ENCODE measurements at places on chromosomes 2 and 18.

GRCh38 chr2:40543381-40543780 lies 91.5 kb upstream of the SLC8A1 start:
- no peak for DNase-seq

GRCh38 chr18:51151568-51152511 lies 45.6 kb downstream of the MEX3C start:
- DNase-seq, result no peak

DNA sequence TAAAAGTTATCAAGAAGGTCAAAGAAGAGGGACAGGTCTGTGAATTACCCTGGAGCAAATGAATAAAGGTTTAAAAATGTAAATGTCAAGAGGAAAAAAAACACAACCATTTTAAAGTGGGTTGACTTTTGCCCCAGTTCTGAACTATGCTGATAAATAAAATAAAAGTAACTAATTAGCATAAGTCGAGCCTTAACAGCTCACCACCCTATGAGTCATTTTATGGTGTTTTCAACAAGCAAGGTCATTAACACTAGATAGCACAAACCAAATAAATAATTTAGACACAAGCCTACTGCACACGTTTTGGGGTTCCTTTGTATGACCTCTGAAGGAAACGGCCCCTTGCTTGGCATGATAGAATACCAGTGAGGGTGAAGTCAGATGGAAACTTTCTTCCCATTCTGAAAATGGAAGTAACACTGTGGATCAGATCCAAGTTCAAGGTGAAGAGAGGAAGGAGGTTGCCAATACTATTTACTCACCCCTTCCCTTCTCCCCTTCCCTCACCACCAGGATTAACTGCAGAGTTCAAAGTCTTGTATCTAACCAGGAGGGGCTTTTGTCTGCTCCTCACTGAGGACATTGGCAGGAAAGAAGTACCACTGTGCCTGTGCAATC lies 380.0 kb upstream of the ACVR2A start:
- DNase-seq, result no peak

DNA sequence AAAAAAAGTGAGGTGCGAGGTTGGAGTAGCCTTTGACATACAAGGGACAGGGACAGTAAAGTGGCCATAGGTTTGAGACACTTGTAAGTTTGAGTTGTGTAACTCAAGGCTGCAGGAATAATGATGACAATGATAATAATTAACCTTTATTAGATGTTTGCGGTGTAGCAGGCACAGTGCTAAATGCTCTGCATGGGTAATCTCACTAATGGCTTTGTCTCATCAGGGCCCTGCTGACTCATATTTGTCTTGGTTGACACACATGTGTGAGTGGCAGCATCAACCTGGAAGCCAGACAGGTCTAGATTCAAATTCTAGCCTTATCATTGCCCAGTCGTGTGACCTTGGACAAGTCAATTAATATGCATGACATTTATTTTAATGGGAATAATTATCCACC lies 126.2 kb downstream of the FSHR start:
- no peak for DNase-seq

GRCh38 chr2:25725877-25726276 lies 52.5 kb upstream of the DTNB start:
- DNase-seq, result no peak

DNA sequence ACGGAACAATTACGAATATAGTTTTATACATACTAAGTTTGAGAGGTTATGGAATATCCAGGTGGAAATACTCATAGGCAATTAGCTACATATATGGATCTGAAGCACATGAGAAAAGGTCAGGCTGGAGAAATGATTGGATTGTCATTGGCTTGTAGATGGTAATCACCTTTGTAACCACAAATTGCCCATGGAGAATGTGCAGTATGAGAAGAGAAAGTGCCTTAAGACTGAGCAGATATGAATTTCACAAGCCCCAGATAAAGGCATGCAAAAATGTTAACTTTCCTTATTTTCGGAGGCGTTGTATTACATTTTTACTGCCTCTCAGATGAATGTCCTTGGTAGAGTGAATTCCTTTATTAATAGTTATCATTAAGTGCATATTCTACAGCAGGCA lies 33.1 kb upstream of the ACVR1C start:
- DNase-seq, result no peak

GRCh38 chr2:171579481-171579880 lies 57.2 kb downstream of the CYBRD1 start:
- DNase-seq, result no peak

GRCh38 chr2:11026286-11026921 lies 114.7 kb downstream of the KCNF1 start:
- no peak for DNase-seq

- no peak for DNase-seq
Observed at GRCh38 chr18:376311-376710, 108.5 kb upstream of the THOC1 start.

GRCh38 chr2:176470713-176471112 lies 201.5 kb downstream of the MTX2 start:
- DNase-seq, result no peak

GRCh38 chr2:107825206-107825563 lies 1.5 kb upstream of the RGPD4 start:
- no peak for DNase-seq

GRCh38 chr2:100603948-100604633 lies 41.3 kb downstream of the PDCL3 start:
- DNase-seq, result no peak

GRCh38 chr2:114579542-114579941 lies 137.1 kb downstream of the DPP10 start:
- DNase-seq, result no peak

DNA sequence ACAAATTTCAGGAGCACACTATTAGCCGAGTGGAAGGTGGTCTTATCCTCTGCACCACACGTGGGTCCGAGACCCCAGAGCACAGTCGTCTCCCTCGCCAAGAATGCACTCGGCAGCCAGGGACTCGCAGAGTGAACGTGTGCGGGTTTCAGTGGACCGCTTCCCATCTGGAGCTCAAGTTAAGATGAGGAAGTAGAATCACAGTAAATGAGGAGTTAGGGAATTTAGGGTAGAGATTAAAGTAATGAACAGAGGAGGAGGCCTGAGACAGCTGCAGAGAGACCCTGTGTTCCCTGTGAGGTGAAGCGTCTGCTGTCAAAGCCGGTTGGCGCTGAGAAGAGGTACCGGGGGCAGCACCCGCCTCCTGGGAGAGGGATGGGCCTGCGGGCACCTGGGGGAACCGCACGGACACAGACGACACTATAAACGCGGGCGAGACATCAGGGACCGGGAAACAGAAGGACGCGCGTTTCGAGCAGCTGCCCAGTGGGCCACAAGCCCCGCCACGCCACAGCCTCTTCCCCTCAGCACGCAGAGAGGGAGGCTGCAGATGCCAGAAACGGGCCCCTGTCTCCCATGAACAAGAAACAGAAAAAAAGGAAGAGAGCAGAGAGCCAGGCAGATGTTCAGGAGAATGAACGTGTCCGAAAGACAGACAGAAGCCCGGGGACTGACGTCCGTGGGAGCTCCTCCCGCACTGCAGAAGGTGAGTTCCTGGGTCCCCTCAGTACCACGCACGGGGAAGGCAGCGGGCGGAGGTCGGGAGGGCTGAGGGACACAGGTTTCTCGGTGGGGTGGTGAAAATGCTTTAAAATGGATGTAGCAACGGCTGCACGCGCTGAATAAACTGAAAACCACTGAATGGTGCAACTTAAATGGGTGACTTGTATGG lies 5.4 kb upstream of the KCNG2 start:
- DNase-seq, result no peak

GRCh38 chr2:2838548-2838845 lies 507.4 kb upstream of the MYT1L start:
- no peak for DNase-seq

- no peak for DNase-seq
Observed at GRCh38 chr2:59462422-59463197, 1090.8 kb downstream of the BCL11A start.

- DNase-seq, result no peak
Observed at GRCh38 chr2:20986024-20986939, 57.6 kb downstream of the APOB start.

DNA sequence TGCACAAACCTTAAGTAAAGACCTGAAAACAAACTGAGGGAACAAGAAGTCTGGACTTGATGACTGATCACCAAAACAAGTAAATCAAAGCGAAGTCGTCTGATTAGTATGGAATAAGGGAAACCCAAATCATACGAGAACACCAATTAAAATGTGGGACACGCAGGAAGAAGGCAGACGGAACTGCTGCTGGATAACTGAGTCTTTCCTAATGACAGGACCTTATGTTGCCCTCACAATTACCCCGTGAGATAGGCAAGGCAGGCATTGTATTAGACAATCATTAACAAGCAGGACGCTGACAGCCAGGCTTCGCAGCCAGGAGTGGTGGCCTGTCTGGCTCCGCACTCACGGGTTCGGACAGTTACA lies 614 bp upstream of the COQ10B start:
- DNase-seq, result no peak

GRCh38 chr2:197216361-197216979 lies 94.1 kb downstream of the ANKRD44 start:
- DNase-seq, result no peak

DNA sequence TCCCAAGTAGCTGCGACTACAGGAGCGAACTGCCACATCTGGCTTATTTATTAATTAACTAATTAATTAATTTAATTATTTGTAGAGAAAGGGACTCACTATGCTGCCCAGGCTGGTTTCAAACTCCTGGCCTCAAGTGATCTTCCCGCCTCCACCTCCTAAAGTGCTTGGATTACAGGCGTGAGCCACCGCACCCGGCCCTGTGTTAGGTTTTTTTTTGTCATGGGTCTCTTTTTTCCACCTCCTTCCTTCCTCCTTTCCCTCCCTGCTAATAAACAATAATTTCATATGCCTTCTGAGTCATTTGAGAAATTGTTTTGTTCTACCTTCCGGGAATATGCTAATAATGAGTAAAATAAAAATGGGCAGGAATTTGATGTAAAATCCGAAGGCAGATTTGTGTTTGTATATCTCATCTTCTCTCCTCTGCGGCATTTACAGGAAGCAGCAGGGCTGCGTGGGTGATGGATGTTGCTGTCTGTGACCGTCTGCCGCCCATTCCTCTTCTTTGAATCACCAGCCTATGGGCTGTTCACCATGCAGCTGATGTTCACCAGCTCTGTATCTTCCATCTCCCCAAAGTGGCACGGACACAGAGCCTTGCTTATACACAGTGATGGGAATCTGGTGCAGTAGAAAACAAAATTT lies 89.9 kb downstream of the ACSL3 start:
- DNase-seq, result no peak

DNA sequence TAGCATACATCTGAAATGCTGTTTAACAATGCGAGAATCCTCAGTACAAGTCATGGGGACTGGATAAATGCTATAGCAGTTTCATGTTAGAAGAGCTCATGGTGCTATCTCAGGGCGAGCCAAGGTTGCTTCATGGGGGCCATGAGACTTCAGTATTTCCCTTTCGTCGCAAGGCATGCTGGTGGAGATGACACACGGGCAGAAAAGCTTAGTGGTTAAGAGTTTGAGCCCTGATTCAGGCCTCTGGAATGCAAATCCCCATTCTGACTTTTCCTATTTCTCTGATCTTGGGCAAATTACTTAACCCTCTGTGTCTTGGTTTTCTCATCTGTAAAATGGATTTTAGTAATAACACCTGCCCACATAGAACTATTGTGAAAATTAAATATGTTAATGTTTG lies 57.4 kb upstream of the EPHA4 start:
- no peak for DNase-seq

DNA sequence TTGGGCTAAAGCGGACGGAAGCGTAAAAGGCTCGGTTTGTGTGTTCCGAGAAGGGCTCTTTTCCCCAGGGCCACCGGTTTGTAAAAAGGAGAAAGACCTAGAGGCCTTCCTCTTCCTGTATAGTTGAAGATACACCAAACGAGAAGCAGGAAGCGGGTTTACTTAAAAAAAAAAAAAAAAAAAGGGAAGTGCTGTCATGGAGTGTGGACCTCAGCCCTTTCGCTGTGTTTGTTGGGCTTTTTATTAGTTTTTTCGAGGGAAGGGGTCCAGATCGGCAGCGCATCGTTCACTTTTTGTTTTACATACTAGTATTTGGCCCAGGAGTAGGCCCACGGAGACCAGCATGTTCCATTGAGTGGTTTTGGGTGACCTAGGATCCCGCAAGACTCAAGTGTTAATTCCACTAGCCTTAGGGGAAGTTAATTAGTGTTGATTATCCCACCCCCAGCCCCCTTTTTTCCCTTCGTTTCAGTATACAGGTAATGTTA lies 676 bp downstream of the ACTR2 start:
- no peak for DNase-seq

DNA sequence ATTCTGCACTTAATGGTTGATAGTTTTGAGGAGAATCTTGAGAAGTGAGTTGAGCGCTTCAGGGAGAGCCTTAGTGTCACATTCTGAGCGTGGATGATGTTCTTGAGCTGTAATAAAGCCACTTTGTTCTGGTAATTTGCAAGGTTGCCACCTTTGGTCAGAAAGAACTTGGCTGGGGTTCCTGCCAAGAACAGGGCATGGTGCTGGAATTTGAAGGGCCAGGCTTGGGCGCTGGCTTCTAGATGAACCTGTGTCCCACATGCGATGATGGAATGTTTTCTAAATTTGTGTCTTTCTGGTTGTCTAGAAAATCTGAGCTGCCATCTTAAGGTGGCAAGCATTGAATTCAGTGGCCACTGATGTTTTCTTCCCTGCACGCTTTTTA lies 124.1 kb upstream of the EML6 start:
- DNase-seq, result no peak

GRCh38 chr2:2328848-2329247 lies 2.2 kb downstream of the MYT1L start:
- DNase-seq, result no peak

GRCh38 chr18:45370255-45371010 lies 244.8 kb upstream of the SLC14A2 start:
- no peak for DNase-seq
